ENCODE measurements at places on chromosomes 3 and 15.

DNA sequence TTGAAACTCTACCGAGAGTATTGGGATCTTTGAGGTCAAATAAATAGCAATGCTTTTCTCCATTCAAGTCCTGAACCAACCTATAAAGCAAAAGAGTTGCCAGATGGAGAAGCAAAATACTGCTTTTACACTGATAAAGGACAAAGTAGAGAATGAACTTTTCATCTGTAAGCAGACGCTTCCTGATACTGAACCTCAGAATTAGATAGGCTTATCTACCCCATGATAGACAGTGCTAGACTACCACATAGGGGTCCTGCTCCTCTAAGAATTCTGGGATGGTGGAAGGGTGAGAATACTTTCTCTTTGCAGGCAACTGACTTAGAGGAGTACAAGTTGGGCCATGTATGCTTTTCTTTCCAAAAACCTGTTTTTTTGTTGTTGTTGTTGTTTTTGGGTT lies 9.5 kb downstream of the SAXO2 start:
- DNase-seq = no peak

DNA sequence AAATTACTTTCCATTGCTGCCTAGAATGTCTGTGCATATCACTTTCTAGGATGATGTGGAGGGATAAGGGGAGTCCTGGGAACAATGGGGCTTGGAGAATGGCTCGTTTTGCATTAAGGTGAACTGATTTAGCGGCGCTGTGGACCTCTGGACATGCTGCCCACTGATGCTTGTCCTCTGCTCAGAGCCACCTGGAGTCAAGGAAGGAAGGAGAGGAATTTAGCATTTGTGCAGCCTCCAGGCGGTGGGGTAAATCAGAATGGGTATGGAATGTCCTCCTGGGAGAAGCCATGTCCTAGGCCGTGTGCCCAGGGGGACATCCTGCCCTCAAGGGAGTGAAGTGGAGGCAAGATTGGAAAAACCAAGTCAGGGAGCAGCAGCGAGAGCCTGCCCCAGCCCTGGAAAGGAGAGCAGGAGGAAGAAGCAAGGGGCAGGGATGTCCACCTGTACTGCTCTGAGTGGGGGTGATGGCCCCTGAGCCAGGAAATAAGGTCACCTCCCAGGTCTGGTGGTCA lies 37.8 kb downstream of the KY start:
- DNase-seq = no peak

DNA sequence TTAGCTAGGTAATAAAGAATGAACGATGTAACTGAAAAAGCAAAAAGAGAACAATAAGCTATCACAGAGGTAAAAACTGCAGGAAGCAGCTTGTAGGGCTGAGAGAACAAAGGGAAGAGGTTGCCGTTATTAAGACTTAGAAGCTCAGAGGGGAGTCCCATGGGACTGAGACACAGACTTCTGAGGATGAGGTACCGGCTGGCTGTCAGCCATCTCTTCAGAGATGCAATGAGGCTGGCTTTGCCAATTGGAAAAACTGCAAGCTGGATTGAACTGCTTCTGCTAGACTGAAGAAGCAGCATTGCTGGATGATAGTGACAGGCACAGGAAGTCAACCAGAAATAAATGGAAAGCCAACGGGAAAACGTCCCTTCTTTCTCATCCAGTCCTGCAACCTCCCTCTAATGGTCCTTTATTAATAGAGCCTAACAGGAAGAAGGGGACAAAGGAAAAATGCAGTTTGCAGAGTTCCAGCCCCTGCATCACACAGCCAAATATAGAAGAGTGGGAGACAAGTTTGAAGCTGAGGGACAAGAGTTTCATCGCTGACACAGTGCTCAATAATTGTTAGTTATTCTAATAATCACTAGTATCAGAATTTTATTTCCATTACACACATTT lies 21.1 kb upstream of the KLHL6 start:
- no peak for DNase-seq

GRCh38 chr15:96330064-96330449 lies 443 bp upstream of the NR2F2 start:
- DNase-seq = no peak

GRCh38 chr3:115341208-115341607 lies 194.1 kb upstream of the ZBTB20 start:
- peak; percentile 63 for DNase-seq

- no peak for DNase-seq
These were observed 404.4 kb upstream of the KCNMB2 start for GRCh38 chr3:178131801-178132200.

GRCh38 chr3:116835658-116836057 lies 126.1 kb downstream of the TUSC7 start:
- no peak for DNase-seq

DNA sequence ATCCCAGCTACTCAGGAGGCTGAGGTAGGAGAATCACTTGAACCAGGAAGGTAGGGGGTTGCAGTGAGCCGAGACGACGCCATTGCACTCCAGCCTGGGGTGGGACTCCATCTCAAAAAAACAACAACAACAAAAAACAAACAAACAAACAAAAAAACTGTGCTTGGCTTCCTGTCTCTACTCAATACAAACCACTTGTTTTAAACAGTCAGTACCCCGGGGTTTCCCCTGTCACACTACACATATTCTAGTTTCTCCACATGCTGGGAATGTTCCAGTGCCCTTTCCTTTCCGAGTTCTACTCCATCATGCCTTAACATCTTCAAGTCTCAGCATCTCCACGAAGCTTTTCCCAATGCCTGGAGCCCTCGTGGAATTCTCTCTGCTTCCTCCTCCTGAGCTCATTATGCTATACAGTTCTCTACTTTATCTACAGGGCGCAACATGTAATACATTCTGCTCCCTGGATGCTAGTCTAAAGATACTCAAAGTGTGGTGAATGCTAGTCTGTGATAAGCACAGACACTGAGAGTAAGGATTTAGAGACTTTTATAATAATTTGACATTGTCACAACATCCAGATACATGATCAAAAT lies 7.8 kb downstream of the EMC3 start:
- no peak for DNase-seq

- no peak for DNase-seq
These were observed 36.0 kb upstream of the GATM start for GRCh38 chr15:45414215-45414885.

- no peak for DNase-seq
These were observed 4.0 kb downstream of the ULK3 start for GRCh38 chr15:74838746-74839525.

DNA sequence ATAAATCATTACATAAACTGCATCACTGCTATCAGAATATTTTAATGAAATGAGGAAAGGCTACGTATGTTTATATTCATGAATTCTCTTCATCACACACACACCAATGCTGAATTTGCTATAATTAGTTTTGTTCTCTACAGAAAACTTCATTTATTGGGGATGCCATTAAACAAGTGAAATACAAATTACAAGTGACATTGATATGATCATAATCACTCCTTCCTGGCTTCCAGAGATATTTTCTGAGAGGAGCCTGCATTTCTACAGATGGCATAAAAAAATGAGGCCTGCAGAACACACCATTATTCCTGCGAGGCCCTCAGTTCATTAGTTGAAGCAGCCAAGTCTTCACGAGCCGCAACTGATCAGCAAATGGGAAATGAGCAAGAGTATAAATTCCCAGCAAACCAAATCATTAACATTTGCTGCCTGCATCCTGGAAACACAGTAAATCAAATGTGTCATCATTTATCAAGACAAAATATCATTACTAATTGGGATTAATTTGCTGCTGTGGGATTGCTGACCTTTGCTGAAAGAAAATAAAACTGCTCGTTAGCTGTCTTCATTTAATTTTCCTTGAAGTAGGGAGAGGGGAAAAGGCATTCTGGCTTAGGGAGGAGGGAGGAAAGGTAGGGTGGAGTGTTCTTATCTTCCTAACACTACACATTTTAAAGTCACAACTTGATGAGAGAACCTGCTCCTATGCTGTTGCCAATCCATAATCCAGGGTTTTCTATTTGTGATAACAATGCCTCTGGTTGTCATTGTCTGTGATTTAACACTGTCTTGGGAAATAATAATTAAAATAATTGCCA lies 921.9 kb downstream of the SQOR start:
- DNase-seq = no peak

- no peak for DNase-seq
These were observed at the start of gene CDV3 for GRCh38 chr3:133573629-133574194. CDV3 (plus strand) TSS chr3:133573686; CDS start chr3:133574045, 359 bp downstream.

- no peak for DNase-seq
These were observed 40.6 kb downstream of the TMEM266 start for GRCh38 chr15:76100361-76100760.

DNA sequence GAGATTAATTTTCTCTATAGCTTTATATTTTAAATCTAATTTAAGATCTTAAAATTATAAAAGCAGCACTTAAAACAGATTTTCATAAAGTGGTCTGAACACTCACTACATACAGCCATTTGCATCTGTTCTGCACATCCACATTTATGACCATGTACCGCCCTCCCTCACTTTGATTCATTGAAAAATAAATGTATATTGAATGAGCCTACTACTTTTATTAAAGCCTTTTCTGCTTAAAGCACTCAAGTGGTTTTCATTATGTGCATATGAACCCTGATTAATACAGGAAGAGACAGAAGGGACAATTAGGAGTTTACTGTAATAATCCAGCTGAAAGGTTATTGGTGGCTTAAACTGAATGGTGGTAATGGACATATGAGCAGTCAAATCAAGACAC lies 129.4 kb downstream of the DLG1 start:
- DNase-seq = no peak

GRCh38 chr3:25344670-25345069 lies 83.4 kb upstream of the RARB start:
- no peak for DNase-seq

DNA sequence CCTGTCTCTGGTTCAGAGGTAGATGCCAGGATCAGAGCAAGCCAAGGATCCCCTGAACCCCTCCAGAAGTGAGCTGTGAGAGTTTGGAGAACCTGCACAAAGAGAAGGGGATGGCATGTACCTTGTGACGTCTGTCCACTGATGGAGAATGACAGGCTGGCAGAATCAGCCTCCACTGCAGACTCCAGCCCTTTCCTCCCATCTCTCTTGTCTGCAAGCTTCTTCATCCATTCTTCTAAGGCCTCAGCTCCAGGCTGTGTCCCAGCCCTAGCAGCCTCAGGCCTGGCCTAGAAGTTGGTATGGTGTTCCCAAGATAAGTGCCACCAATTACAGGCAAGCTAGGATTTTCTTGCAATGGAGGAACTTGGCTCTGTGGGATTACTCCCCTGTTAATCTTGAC lies 8.6 kb downstream of the GALNT15 start:
- DNase-seq = no peak

DNA sequence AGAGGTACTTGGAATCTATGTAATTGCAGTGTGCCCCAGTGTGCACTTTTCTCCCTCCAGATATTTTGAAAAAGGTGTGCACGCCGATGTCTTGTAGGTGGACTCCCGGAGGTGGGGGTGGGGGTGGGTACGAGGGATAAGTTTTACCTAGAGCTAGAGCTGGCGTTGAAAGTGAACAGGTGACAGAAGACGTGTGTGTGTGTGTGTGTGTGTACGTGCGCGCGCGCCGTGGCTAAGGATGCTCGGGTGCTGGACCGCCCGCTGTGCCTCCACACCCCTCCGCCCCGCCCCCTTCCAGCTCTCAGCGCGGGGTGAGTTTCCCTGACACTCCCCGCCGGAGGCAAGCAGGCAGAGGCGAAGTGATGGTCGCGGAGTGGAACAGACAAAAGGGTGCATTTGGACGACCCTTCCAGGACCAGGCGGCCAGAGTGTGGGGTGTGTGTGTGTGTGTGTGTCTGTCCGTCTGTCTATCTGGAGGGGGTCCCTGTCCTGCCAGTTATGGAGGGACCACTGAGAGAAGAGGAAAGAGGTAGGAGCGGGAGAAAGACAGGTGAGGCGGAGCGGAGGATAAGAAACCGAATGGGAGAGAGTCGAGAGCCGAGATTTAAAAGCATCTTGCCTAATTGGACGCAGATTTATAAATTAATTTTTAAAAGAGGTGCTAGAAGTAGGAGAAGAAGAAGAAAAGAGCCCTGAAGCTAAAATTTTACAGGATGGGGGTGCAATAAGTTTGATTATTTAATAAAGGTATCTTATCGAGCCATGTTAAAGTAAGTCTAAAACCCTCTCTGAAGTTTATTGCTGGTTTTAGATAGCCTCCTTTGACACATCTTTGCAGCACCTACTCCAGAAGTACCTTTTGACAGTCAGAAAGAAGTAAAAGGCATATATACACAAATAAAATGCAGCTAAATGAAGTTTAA lies 335.8 kb upstream of the THRB start:
- no peak for DNase-seq

DNA sequence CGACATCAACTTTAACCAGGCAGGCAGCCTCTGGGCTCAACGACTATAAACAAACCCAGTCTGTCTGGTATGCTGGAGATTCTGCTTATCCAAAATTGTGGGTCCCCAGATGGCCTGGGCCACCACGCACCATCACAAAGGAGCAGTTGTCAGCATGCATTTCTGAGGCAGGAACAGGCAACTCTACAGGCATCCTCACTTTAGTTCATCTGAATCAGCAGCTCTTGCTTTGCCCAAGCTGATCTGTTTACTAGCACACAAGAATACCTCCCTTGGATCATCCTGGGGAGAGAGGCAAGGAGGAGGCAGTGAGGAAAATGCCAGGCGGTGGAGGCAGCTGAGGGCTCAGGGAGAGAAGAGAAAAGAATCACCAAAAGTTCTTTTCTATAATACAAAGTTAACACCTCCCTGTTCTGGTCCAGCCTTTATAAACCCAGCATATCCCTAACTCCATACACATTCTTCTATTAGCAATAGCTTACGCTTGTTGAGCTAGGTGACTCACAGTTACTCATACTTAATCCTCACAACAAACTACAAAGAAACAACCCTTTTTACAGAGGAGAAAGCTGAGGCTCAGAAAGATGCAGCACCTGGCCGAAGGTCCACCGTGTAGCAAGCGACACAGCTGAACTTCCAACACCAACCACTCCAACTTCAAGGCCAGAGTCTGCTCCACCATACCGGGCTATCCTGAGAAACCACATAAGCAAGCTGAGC lies 33.6 kb downstream of the ZDHHC3 start:
- DNase-seq = peak; percentile 34

DNA sequence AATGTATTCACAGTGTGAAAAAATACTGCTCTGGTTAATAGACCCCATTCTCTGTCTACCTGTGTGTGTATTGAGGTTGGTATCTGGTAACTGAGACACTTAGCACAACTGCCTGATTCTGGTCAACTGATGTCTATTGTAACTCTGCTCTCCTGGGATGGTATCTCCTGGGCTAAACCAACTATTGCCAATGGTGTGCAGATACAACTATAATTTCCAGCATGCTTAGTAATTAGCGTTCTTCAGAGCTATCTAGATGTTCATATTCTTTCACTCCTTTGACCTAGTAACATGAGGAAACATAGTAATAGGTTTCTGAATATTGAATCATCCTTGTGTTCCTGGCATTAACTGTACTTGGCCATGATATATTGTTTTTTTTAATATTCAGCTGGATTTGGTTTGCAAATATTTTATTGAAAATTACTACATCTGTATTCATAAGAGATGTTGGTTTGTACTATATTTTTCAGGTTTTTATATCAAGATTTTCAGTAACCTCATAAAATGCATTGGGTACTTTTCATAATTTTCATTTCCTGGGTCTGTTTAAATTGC lies 16.8 kb downstream of the ADAMTSL3 start:
- no peak for DNase-seq

- no peak for DNase-seq
These were observed 65.1 kb upstream of the CCNL1 start for GRCh38 chr3:157225001-157225400.

GRCh38 chr3:73473898-73474416 lies 150.8 kb downstream of the PDZRN3 start:
- no peak for DNase-seq

Data from HS-5 (cell line).